Thymus (tissue), 14 donors: ENCODE measurements at places on chromosomes 16 and 17. TPM values are rescaled to one million over a fixed set of nuclear protein-coding genes. Genes with fewer than 3 reads are reported as not detected.

DNA sequence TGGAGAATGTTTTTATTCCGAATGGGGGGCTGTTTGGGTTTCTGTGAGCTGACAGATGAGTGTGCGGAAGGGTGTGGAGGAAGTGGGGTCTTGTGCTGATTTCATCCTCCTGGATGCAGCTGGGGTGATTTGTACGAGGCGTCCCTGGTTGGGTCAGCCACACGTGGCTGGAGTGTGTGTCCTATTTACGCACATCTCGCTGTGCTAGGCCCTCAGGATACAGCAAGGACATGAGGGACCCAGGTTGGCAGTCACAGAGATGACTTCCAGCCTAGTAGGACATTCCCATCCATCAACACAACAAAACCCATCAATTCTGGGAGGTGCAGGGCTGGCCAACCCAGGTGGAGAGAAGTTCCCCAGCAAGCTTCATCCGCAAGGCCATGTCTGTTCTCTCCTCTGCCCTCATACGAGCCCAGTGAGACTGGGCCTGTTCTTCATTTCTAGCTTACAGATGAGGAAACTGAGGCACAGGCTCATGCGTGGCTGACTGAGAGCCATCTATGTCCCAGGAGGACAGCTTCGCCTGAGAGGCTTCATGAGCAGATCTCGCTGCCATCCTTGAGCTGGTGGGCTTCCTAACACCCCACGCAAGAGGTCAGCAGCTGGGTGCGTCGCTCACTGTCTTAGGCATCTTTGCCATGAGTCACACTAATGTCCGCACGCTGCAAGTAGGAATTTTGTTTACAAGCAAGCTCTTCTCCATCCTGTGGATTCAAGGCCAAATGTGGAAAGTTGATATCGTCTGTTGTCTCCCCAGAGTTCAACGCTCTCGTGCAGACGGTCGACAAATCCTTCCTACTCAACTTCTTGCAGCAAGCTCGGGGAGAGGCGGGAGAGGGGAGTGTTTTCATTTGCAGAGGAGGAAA is 24.4 kb downstream of the IRF8 start:
- no peaks in the 10 kb centered on the region for H3K27me3 ChIP-seq
- H3K36me3 ChIP-seq: peaks cover 12% of the 10 kb centered on the region
- no peak overlapping the region for H3K27ac ChIP-seq
- no peak overlapping the region for H3K4me3 ChIP-seq
- DNase-seq: no peak
- H3K4me1 ChIP-seq: no peaks in the 10 kb centered on the region

DNA sequence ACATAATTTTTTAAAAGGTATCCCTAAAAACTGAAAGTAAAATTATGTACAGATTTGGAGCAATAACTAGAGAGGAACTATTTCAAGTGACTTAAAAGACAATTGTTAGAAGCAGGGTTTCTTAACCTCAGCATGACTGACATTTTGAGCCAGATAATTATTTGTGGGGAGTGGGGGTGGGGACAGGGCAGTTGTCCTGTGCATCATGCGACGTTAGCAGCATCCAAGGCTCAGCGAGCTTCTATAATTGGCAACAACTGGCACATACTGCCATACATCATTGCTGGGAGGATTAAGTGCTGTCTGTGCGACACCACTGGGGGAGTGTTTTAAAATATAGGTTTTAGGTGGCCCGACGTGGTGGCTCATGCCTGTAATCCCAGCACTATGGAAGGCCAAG is 27.1 kb downstream of the GABARAPL2 start:
- DNase-seq: no peak
- H3K27ac ChIP-seq: no peak overlapping the region
- peaks cover 18% of the 10 kb centered on the region for H3K36me3 ChIP-seq

- H3K4me1 ChIP-seq: peaks cover 15% of the 10 kb centered on the region
- peak; percentile 80 for DNase-seq
- H3K27ac ChIP-seq: no peak overlapping the region
- H3K36me3 ChIP-seq: peaks cover 27% of the 10 kb centered on the region
These were observed 31.8 kb downstream of the USP7 start for GRCh38 chr16:8931859-8932258.

- DNase-seq: no peak
- H3K4me3 ChIP-seq: no peak overlapping the region
- no peaks in the 10 kb centered on the region for H3K36me3 ChIP-seq
- H3K27me3 ChIP-seq: no peaks in the 10 kb centered on the region
- H3K4me1 ChIP-seq: no peaks in the 10 kb centered on the region
- H3K27ac ChIP-seq: no peak overlapping the region
These were observed 16.8 kb upstream of the TRPV2 start for GRCh38 chr17:16398270-16399267.

- no peaks in the 10 kb centered on the region for H3K27me3 ChIP-seq
- no peaks in the 10 kb centered on the region for H3K36me3 ChIP-seq
- DNase-seq: peak; percentile 72
- H3K27ac ChIP-seq: no peak overlapping the region
- H3K4me1 ChIP-seq: peaks cover 26% of the 10 kb centered on the region
- H3K4me3 ChIP-seq: no peak overlapping the region
These were observed 20.6 kb downstream of the CYB561 start for GRCh38 chr17:63425483-63425882.

DNA sequence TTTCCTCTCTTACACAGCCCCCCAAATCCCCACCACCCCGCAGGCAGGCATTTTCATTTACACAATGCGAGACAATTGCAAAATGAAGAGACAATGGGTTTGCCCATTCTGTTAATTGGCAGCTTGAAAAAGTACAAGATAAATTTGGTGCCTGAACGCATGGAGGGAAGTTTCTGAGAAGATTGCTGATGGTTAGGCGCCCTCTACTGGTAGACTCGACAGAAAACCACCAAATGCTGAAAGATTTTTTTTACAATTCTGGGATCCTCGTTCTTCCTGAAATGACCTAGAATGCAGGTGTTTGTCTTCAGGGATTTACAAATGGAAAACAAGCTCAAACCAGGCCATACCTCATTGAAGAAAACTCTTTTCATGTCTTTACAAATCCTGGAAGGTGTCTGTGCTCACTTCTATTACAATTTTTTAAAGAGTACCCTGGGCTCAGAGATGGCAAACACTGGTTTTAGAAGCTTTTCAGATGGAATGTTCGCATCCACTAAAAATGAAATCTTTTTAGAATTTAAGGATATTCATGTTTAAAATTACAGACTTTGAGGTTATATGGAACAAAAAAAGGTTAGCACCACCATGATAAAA is 338.5 kb downstream of the PMP22 start:
- H3K4me1 ChIP-seq: no peaks in the 10 kb centered on the region
- H3K36me3 ChIP-seq: no peaks in the 10 kb centered on the region
- H3K27ac ChIP-seq: no peak overlapping the region
- H3K27me3 ChIP-seq: no peaks in the 10 kb centered on the region
- no peak overlapping the region for H3K4me3 ChIP-seq

DNA sequence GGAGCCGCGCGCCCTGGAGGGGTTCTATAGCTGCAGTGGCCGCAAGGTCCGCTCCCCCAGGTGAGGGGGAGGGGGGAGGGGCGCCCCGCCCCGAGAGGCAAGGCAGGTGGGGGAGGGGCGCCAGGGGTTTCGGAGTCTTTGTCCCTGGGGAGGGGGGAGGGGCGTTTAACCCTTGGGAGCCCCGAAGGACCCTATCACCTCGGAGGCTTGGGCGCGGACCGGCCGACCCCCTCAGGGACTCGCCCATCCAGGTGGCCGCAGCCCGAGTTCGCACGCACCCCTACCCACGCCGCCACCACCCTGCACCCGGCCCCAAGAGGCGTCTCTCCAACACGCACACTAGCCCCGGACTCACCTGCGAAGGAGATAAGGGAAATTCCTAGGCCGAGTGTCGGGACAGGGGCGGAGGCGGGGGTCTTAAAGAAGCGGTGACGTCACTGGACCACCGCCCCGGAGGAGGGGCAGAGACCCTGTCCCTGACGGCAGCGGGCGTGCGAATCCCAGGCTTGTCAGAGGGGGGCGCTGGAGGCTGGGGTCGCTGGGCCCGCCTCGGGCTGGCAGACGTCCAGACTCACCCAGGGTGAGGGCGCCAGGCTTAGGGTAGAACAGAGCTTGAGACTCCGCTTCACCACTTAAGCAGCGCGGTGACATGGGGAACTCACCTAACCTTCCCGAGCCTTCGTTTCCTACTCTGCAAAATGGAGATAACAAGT is at the start of gene CLDN6:
TSS of gene CLDN6 (minus strand) at position 390 of the 713 bp plus-strand sequence. CDS start 2,162 bp downstream, outside the sequence.
- no peak within 1 kb of the TSS for H3K27ac ChIP-seq
- DNase-seq: no peak
- no peaks in the 10 kb centered on the region for H3K36me3 ChIP-seq
- no peak within 1 kb of the TSS for H3K4me3 ChIP-seq
- H3K4me1 ChIP-seq: peaks cover 30% of the 10 kb centered on the region

- H3K27ac ChIP-seq: peak overlapping the region; percentile 8
- H3K4me1 ChIP-seq: peaks cover 53% of the 10 kb centered on the region
- H3K4me3 ChIP-seq: no peak overlapping the region
- H3K27me3 ChIP-seq: no peaks in the 10 kb centered on the region
These were observed 52.4 kb upstream of the MRPS23 start for GRCh38 chr17:57902117-57902799.

DNA sequence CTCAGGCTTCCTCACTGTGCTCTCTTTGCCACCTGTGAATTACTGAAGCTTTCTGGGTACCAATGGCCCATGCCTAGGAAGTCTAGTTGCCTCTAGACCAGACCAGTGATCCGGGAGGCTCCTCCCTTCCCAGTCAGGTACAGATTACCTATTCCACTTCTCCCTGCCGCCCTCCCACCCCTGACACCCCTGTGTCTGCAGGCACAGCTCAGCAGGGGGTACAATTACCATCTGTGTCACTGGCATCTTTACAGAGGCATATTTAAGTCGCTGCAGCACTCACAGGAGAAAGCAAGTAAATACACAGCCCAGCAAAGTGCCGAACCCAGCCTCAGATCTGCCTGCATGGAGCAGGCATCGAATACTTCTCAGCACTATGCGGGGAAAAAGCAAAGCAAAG is 5.3 kb upstream of the WSCD1 start:
- no peak for DNase-seq
- no peaks in the 10 kb centered on the region for H3K36me3 ChIP-seq
- peaks cover 12% of the 10 kb centered on the region for H3K27me3 ChIP-seq
- no peaks in the 10 kb centered on the region for H3K4me1 ChIP-seq

DNA sequence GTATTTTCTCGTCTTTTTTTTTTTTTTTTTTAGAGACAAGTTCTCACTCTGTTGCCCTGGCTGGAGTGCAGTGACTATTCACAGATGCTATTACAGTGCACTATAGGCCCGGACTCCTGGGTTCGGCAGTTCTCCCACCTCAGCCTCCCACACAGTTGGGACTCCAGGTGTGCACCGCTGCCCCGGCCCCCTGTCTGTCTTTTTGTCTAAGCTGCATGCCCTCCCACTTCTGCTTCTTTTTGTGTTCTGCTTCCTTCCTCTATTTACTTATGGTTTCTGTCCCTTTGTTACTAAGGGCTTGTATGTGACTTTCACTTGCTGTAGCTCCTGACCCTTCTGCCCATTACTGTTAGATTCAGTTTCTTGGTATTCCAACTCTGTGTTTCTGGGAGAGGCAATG is 20.5 kb downstream of the SLC7A6 start:
- H3K27me3 ChIP-seq: no peaks in the 10 kb centered on the region
- H3K4me1 ChIP-seq: peaks cover 88% of the 10 kb centered on the region
- peaks cover 64% of the 10 kb centered on the region for H3K36me3 ChIP-seq
- peak overlapping the region; percentile 86 for H3K27ac ChIP-seq

GRCh38 chr16:53792161-53792951 is 88.4 kb downstream of the FTO start:
- no peaks in the 10 kb centered on the region for H3K4me1 ChIP-seq
- no peak overlapping the region for H3K4me3 ChIP-seq
- no peaks in the 10 kb centered on the region for H3K27me3 ChIP-seq
- DNase-seq: no peak
- no peaks in the 10 kb centered on the region for H3K36me3 ChIP-seq
- H3K27ac ChIP-seq: no peak overlapping the region

Gene FMNL1
- 16.7 TPM for total RNA-seq

Gene PPP1R27
- total RNA-seq: 0.28 TPM

Gene MPP3
- 0.61 TPM for total RNA-seq

Gene ABCC6
- 0.09 TPM for total RNA-seq

Gene PABPN1L
- total RNA-seq: 0.09 TPM

Gene CLEC3A
- total RNA-seq: 0.14 TPM

Gene CSH1
- 2.3 TPM for total RNA-seq

Gene PRAC1
- total RNA-seq: not detected

Gene C1QTNF1
- total RNA-seq: 2.2 TPM

Gene PTGES3L
- 0.76 TPM for total RNA-seq

Gene CTRB1
- total RNA-seq: 0.14 TPM

Gene SCIMP
- total RNA-seq: 0.80 TPM

Gene ZPBP2
- total RNA-seq: not detected

Gene SMIM5
- 0.94 TPM for total RNA-seq

Gene RDM1
- total RNA-seq: 5.7 TPM
